ENCODE measurements at places on chromosomes 6 and 20.

DNA sequence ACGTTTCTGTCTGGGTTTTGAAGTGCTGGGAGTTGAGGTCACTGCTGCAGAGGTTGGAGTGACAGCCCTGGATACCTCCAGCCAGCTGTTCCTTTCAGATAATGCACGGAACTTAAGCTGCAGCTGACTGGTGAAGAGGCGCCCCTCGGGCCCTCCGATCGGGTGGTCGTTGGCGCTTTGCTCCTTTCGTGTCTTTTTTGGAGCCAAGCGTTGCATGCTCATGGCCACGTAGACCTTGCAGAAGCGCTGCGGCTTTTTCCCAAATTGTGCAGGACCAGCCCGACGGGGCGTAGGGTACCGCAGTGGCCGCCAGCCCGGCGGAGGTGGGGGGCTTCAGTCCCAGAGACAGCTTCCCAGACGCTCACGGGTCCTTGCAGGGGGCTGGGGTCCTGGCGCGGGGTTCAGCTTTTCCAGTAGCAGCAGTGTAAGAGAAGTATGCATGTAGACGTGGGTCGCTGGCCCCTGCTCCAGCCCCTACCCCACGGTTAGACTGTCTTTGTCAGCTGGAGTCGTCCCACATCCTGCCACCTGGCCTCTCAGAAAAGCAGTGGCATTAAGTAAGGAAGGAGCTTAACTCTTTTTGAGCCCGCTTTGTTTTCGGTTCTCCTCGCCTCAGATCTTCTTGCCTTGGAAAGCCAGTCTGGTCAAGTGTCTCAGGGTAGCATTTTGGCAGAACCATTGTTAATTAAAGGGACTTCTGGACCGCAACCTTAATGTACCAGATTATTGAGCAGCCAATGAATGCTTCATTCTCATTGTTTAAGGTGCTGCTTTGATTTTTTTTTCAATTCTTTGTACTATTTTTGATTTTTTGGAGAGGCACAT is 838 bp downstream of the TNFAIP3 start:
- no peak for DNase-seq

DNA sequence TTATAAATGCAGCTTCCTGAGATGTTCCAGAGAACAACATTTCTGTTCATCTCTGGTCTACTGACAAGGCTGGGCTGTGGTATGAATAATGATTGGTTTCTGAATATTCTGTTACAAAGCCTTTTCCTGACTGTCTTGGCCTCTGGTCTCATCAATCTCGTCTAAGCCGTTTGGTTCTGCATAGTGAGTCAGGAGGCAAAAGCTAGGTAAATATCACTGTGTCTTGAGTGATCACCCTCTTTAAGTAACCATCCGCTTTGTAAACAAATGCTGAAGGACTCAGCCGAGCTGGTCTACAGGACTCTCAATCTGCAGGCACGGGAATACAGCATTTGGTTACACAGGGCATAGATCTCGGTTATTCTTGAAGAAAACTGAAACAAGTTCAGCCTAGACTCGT is 511.9 kb downstream of the KIF16B start:
- no peak for DNase-seq

- no peak for DNase-seq
These were observed 46.4 kb downstream of the HEBP2 start for GRCh38 chr6:138450445-138450844.

DNA sequence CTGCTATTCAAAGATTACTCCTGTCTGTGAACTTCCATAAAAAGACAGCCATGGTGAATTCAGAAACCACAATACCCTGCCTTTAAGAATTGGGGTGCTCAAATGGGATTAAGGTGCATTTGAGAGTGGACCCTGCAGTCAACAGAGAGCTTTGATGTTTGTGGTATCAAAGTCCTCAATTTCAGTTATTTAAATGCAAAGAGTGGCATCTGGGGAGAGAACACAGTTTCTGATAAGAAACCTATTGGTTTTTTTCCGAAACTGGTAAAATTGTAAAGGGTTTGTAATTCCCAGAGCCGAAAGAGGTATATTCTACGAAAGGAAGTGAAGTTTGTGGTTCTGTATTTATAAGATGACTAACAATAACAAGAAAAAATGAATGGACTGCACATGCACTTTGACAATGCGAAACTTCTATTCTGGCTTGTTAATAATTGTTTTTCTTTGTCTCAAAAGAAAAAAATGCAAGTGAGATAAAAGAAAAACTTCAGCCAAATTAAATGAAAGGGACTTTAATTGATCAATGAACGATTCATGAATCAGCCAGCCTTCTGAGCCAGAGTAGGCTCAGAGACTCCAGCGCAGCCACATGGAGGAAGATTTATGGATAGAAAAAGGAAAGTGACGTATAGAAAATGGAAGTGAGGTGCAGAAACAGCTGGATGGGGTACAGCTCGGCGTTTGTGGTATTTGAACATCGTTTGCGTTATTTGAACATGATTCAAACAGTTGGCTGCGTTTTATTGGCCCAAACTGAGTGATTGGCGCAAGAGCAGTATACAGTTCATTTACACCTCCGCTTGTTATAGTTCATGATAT is 70.5 kb upstream of the DUSP22 start:
- no peak for DNase-seq

DNA sequence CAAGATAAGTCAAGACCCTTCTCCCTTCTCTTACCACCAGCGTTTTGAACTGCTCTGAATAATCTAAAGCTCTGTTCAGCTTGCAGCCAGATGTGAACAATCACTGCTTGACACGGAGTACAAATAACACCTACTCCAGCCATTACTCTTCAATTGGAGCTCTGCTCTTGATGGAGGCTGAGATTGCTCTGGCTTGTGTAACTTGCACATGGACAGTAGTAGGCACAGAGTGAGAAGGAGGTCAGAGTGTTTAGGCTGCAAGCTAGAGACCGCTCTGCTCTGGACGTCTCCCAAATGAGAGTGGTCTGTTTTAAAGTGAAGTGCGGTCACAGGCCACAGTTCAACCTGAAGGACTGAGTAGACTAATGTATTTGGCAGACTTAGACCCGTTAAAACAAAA is 158.3 kb downstream of the HDGFL1 start:
- DNase-seq, result no peak

DNA sequence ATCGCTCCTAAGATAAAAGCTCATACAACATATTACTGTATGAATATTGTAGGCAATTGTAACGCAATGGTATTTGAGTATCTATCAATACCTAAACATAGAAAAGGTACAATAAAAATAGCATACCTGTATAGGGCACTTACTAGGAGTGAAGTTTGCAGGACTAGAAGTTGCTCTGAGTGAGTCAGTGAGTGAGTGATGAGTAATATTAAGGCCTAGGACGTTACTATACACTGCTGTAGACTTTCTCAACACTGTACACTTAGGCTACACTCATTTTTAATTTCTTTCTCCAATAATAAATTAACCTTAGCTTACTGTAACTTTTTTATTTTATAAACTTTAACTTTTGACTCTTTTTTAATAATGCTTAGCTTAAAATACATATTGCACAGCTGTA is 546.9 kb downstream of the HACE1 start:
- no peak for DNase-seq

DNA sequence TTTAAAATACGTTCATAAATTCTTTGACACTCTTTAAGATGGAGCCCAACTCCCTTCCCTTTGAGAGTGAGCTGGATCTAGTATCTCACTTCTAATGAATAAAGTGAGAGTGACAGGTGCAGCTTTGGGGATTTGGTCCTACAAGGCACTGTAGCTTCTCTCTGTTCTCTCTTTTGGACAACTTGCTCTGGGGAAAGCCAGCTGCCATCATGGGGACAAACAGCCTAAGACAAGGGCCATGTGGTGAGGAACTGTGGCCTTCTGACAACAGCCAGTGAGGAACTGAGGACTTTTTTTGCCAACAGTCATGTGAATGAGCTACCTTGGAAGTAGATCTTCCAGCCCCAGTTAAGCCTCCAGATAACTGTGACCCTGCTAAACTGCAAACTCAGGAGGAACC is 272.8 kb upstream of the AGPAT4 start:
- DNase-seq, result no peak

DNA sequence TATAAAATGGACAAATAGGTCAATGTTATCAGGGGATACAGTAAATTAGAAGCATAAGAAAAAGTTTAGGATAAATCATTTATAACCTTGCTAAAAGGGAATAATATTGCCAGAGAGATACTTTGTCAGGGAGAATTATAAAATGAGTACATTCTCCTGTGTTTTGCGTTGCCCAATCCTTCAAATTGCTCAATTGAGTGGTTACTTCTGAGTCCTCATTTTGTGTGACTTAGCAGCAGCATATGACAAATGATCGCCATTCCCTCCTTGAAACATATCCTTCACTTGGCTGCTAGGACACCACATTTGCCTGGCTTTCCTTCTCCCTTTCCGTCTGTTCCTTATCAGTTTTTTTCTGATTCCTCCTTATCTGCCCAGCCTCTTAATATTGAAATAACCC is 106.7 kb upstream of the FLRT3 start:
- DNase-seq, result no peak

- no peak for DNase-seq
These were observed 113.9 kb upstream of the ZNF217 start for GRCh38 chr20:53707371-53708055.

DNA sequence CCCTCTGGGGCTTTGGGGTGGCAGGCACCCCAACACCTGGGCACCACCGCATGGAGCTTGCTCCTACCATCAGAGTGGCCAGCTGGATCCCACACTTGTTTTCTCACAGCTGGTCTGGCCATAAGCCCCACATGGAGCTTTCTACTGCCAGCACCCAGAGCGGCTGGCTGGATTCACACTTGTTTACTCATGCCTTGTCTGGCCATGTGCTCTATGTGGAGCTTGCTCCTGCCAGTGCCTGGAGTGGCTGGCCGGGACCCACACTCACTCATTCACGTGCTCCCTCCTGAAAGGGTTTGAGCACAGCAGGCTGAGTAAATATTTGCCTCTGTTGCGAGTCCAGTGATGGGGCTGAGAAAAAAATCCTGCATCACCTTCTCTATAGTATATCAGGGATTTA is 487.0 kb downstream of the CD109 start:
- DNase-seq, result no peak

DNA sequence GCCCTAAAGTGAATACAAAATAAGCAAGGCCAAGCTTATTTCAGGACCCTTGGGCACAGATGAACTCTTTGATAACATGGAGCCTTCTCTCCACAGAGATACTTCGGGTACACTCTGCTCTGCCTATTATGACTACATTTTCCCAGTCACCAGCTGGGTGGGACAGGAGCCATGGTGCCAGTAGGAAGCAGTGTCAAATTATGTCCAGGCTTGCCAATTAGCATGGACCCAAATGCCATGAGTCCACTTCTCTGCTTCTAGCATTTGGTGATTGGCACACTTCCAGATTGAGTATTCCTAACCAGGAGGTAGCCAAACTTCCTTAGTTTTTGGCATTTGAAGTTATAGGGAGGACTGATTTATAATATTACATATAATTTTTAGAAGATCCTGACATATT is 513.8 kb upstream of the HTR1E start:
- no peak for DNase-seq

DNA sequence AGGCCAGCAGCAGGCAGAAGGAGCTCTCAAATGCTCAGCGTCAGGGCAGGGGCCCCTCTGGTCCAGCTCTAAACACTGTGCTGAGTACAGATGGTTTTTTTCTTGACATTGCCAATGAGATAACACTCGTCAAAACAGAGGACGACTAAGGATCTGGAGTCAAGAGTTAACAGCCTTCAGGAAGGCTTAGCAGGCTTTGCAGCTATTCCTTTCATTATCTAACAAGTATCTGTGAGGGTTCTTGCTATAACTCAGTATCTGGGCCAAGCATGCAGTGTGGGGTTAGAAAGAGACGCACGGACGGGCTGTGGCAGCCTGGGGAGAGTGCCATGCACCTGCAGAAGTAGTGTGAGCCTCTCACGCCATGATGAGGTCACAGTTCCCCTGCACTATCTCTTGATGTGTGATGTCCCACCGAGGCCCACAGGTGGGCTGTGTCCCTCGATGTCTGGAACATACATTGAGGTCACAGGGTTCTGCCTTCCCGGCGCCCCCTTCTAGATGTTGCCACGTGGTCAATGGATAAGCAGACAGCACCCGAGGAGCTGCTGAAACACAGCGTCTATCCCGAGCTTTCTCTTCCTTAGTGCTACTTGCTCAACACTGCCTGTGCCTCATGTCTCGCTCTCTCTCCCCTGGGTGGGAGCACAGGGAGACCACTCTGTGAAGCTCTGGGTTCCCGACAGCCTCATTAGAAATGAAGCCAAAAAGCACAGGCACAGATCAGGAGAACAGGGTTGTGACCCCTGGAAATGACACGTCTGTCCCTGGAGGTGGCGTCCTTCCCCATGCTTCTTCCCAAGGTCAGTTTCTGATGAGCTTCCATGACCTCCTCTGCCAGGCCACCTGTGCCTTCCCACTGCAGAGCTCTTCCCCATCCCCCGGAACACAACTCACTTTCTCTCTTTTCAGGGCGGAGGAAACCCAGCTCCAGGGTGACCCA is 85.5 kb upstream of the RPS6KA2 start:
- DNase-seq, result no peak

DNA sequence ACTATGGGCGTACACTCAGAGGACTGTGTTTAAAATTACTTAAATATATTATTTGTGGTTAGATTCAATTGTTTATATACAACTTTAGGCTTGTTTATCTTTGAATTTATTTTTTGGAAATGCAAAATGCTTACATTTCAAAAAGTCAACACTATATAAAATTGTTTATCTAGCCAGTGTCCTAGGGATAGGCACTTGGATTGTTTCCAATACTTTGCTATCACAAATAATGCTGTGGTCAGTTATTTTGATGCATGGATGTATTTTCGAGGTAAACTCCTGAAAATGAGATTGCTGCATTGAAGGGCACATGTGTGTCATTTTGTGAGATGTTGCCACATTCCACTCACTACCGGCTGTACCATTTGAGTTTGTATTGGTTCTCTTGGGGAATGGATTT is 213.9 kb downstream of the SLC24A3 start:
- no peak for DNase-seq

DNA sequence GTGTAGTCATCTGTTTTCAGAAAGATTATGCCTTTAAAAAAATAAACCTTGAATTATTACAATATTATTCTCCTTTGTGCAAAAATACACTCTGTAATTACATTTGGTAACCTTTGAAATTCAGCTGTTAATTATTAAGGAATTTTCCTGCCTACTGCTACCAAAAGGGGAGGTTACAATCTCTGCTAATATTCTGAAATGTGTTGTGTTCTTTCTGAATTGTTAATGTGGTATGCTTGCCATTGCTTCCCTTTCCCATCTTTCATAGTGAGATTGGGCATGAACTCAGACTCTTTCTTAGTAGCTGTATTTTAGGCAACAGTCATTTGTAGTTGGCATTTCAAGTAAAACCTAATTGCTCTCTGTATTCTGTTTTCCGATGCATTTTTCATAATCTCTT is 73.0 kb downstream of the PHF3 start:
- no peak for DNase-seq

GRCh38 chr6:4323322-4323721 is 187.9 kb upstream of the ECI2 start:
- DNase-seq, result no peak

GRCh38 chr20:10040070-10040975 is 5.5 kb downstream of the ANKEF1 start:
- DNase-seq, result no peak

DNA sequence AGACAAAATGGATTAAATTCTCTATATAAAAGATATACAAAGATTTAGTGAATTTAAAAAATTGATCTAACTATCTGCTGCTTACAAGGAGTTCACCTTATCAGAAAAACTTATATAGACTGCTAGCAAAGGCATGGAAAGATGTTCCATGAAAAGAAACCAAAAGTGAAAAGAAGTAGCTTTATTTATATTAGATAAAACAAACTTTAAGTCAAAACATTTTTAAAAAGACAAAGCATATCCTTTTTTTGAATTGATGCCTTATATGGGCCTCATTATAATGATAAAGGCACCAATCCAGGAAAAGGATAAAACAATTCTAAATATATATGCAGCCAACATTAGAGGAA is 334.2 kb downstream of the MEI4 start:
- no peak for DNase-seq
